ENCODE measurements at places on chromosomes 5 and 9.

GRCh38 chr5:96896276-96896675 lies 20.0 kb downstream of the ERAP2 start:
- DNase-seq: no peak

- no peak for DNase-seq
Measured at GRCh38 chr5:127934791-127935256, 148.7 kb upstream of the SLC12A2 start.

DNA sequence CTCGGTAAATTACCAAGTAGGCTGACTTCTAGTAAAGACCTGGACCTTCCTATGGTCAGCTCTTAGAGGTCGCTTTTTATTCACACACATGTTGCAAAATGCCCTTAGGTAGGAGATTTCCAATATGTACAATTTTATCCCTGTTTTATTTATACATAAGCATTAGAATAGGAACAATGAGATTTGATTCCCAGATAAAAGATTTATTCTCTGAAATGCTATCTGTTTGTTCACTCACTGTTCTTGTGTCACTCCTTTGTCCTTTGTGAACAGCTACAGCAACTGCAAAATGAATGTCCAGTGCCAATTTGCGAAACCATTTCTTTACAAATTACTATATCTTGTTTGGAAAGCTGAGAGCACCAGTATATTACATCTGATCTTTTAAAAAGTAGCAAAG lies 991.5 kb upstream of the TYRP1 start:
- no peak for DNase-seq

DNA sequence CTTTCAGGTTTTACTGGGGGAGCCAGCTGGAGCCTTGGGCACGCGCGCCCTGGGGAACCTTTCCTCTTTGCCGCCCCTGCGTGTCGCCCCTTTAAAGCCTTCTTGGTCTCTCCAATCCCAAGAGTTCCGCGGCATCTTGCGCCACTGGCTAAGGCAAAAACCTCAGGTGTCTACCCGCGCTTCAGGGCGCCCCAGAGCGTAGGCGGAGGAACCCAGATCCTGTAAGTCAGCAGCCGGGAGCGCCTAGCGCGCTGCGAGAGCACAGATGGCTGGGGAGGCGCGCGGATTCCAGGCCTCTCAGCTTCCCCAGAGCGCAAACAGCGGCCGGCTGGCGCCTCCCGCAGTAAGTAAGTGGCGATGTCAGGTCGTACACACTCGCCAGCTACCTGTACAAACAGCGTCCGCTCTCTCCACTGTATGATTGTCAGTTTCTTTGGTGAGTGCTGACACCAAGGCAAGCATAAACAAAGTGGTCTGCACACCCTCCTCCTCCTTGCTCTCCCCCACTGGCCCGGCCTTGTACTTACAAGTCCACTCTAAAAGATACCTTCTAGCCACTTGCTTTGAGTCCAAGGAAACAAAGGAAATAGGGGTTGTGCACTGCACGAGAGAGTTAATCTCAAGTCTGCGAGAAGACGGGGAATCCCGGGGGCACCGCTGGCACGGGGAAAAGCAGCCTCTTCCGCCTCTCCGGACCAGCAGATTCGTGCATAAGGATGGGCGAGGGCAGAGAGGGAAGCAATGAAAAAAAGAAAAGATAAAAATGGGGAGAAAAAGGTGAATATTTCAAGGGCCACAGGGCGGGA lies 2.9 kb downstream of the HTR1A start:
- no peak for DNase-seq

GRCh38 chr5:59785676-59786333 lies 107.7 kb downstream of the PDE4D start:
- no peak for DNase-seq

DNA sequence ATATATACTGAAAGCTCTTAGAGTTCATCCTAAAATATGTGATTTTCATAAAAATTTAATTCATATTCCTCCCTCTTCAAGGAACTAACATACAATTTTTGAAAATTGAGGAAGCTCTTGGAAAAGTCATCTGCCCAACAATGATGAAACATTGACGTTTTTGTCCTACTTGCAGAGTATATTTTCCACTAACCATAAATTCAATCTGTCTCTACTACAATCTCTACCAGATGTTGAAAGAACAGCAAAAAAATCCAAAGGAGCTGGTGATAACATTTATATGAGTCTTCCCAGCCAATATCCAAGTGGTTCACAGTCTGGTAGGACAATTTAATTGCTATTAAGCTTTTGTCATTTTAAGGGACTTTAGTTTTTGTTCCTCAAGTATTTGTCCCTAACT lies 81.1 kb upstream of the NR3C1 start:
- no peak for DNase-seq

GRCh38 chr5:154325566-154325965 lies 120.2 kb upstream of the SAP30L start:
- DNase-seq: no peak

DNA sequence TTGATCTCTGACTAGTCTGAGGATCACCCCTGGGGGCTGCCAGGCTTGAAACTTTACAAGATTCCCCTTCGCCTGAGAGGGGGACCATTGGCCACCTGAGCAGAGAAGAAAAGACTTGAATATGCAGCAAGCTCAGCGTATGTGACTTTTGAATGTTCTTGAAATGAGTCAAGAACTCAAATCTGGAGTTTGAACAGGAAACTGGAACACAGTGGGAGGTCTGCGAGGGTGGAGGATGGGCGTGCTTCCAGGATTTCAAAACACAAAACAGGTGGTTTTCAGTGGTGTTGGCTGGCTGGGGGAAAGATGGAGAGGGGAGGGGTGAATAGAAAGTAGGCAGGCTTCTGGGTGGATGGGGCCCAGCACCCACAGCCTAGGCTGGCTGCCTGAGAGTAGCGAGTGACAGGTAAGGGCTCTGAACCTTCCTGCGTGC lies 40.6 kb downstream of the TMEM174 start:
- DNase-seq: no peak

DNA sequence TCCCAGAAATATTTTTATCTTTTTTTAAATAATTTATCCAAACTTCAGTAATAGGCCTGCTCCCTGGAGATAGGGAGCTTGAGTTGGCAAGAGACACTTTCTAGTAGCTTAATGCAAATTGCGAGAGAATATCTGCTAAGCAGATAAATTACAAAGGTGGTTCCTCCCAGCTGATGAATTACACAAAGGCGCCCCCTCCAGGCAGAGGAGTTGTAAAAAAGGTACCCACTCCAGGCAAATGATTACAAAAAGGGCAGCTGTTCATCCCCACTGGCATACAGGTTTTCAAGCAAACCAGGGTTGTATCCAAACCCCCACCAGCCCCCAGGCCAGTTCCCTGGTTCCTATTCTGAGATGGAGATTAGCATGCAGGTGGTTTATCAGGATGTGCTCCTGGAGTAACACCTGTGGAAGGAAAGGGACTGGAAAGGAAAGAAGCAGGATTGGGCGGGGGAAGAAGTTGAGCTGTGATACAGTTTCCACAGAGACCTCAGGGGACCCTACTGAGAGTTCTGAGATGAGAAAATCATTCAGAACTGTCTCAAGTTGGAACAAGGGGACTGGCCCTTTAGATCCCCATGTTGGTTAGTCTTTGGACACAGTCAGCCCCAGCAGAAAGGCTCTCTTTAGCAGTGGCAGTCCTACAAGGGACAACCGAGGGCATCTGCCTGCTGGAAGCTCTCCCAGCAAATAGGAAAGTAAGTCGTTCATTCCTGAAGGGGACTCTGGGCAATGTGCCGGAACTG lies 25.5 kb downstream of the ESM1 start:
- DNase-seq: no peak

- DNase-seq: no peak
Measured at GRCh38 chr5:122985954-122986721, 50.4 kb downstream of the PPIC start.

DNA sequence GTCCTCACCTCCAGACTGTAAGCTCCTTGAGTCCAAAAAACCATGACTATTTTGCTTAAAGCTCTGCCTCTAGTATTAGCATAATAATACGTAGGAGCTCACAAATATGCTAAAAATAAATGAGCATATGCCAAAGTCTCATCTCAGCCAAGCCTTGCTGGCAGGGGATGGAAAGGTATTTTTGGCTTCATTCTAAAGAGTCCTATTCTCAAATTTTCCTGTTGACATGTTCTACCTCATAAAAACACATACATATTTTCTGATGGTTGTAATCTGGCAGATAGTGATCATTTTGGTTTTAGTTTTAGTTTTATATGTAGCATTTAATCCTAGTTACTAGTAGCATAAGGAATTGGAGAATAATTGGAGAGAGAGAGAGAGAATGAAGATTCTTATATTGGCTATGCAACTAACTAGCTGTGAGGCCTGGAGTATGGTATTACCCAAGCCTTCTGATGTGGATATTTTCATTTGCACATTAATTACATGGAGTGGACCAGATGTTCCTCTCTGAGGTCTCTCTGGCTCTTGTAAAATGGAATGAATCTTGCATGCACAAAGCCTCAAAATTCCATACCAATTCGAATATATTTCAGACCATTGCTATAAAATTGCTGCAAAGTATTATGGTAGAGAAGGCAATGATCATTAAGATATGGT lies 55.8 kb downstream of the PIP5K1B start:
- DNase-seq: no peak

DNA sequence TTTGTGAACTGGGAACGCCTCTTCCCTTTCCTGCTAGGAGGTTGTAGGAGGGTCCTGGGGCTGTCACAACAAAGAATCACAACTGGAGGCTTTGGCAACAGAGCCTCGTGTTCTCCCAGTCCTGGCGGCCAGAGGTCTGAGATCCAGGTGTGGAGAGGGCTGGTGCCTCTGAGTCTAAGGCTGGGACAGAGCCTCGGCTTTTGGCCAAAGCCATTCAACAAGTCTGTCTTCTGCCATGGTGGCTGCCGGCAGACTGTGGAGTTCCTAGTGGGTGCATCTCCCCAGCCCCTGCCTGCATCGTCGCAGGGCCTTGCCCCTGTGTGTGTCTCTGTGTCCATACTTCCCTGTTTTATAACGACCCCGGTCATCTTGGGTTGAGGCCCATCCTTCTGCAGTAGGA lies 9.5 kb upstream of the IRX4 start:
- no peak for DNase-seq

GRCh38 chr5:61342071-61342501 lies 10.0 kb downstream of the ZSWIM6 start:
- no peak for DNase-seq

GRCh38 chr5:57582578-57583070 lies 100.0 kb upstream of the ACTBL2 start:
- DNase-seq: no peak

GRCh38 chr9:68914751-68915150 lies 99.2 kb downstream of the PRKACG start:
- DNase-seq: no peak

DNA sequence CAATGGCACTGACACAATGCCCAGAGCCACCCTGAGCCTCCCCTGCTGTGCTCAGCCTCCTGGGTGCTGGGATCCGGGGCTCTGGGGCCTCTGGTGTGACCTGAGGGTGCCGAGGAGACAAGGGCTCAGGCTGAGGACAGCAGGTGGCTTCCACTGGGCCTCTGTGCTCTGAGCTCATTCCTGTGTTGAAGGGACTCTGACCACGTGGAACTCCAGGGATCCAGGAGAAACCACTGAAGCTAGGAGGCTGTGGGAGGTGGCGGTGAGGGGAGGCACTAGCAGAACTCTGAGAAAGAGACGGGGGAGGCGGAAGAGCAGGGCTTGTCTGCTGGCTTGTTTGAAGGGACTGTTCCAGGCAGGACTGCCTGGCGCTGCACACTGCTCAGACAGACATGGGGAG lies 318.7 kb upstream of the IRX1 start:
- no peak for DNase-seq

- no peak for DNase-seq
Measured at GRCh38 chr5:103393101-103393754, 134.7 kb downstream of the MACIR start.

DNA sequence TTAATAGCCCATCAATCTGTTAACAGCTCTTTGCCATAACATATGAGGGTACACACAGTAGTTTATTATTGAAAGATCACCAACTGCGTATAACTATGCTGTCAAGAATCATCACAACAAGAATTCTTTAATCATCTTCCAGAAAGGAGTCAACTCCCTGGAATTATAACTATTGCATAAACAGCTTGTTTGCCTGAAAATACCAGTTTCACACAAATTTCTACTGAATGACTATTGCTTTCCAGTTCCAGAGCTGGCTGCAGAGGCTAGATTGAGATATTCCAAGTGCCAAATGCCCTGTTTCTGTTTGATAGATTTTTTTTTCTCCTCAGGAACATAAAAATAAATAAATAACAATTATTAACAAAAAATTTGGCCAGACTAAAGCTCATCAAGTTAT lies 444.7 kb downstream of the TLE1 start:
- no peak for DNase-seq

- DNase-seq: no peak
Measured at GRCh38 chr5:30040488-30041118, 1152.9 kb upstream of the CDH6 start.

DNA sequence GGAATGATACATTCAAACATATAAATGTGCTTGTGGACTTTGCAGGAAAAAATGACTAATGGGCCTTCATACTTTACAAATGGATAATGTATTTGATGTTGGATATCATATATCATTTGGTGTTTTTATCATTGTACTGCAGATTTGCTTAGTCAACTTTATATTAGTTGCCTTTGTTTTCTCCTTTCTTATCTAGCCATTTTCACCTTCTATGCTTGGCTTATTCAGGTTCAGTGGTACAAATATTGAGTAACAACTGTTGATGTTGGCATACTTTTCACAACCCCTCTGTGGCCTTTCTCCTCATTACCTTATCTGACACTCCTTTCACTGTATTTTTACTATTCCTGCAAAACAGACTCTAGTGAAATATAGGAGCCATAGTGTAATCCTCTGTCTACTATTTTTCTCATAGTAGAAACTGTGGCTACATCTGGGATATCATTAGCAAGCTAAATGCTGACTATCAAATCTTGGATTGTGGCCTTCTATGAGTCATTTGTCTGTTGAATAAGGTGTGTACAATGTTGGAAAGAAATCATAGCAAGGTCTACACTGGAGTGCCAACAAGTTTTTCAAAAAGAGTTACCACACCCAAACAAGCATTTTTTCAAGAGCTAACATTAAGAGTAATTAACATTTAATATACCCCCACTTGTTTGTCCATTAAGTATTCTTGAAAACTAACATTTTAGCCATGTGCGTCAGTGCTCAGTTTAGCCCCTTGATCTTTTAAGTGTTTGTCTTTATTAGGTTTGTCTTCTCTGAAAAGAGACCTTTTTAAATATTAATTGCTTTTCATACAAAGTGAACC lies 330.1 kb downstream of the ADGRV1 start:
- DNase-seq: no peak

DNA sequence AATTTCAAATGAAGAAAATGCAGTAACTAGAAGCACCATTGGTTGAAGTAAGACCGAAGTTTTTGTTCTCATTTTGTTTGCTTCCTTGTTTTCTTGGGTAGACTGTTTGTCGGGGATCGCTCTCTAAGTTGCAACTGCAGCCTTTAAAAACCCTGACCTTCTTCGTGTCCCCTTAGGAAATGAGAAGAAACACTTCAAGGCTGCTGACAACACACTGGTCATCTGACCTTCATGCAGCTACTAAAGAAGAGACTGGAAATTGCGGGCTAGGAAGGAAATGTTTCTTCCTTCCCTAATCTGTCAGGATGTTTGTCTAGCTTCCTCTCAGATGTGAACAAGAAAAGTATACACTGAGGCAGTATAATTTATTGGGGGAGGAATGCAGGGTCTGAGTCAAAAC lies 50.7 kb upstream of the CHSY3 start:
- DNase-seq: no peak
